ENCODE measurements at places on chromosomes 5 and 9.

DNA sequence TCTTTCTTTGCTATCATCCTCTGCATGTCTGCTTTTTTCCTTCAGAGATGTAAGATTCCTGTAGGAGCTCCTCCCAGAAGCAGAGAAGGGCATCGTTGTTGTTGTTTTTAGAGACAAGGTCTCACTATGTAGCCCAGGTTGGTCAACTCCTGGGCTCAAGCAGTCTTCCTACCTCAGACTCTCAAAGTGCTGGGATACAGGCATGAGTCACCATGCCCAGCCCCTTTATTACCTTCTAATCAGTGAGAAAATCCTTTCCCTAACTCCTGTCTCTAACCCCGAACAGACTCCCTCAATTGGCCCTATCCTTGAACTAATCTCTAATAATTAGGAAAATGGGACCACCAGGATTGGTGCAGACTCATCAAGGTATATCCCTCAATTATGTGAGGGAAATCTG, 64.4 kb downstream of the GALNT10 start:
- DNase-seq, result no peak

DNA sequence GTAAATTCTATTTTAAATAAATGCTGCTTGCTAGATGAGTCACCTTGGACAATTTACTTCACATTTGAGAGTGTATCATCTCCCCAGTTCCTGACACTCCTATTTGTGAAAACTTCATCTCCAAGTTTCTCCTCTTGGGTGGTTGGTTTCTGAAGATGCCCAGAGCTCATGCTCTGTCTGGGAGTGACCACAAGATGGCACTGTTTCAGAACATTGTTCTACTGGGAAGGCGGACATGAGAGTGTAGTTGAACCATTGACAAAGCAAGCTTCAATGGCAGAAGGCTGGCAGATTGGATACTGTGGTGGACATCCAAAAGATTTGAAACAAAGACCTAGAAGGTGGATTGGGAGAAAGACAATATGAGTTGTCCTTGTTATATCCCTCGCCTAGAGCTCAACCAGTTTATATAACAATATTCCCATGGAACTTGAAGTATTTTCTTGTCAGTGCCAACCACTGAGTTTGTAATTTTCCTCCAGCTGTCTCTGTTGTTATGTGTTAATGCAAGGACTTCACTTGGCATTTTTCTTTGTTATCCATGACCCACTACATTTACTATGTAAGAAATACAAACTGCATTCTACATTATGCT, 234.3 kb upstream of the ANKH start:
- peak; percentile 61 for DNase-seq

DNA sequence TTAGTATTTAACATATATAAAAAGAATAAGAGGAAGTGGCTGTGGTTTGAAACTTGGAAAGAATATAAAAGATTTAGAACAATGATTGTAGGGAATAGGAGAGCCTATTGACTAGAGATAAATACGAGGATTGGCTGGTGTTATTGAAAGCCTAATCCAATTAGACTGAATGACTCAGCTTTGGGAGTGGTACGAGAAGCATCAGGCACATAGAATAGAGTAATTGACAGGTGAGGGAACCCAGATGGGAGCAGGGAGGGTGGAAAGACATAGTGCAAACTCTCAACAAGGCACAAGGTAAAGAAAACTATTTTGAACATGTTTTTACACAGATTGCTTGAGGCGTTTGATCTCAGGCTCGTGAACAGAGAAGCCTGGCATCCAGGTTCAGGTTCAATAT, 338.9 kb upstream of the KLF9 start:
- DNase-seq, result no peak

DNA sequence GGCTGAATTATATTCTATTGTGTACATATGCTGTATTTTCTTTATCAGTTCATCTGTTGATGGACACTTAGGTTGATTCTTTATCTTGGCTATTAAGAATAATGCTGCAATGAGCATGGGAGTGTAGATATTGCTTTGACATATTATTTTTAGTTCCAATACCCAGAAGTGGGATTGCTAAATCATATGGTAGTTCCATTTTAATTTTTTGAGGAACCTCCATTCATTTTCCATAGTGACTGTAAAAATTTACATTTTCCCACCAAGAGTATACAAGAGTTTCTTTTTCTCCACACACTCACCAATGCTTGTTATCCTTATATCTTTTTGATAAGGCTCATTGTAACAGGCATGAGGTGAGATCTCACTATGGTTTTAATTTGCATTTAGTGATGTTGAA, 19.4 kb downstream of the JAK2 start:
- no peak for DNase-seq

GRCh38 chr5:37211661-37212060, 37.5 kb downstream of the CPLANE1 start:
- no peak for DNase-seq

- DNase-seq, result no peak
Measured at GRCh38 chr9:112833081-112833480, 57.6 kb downstream of the SLC46A2 start.

GRCh38 chr5:4022056-4022670, 426.5 kb downstream of the IRX1 start:
- no peak for DNase-seq

GRCh38 chr5:92332039-92332438, 948.9 kb upstream of the ARRDC3 start:
- DNase-seq, result peak; percentile 77

DNA sequence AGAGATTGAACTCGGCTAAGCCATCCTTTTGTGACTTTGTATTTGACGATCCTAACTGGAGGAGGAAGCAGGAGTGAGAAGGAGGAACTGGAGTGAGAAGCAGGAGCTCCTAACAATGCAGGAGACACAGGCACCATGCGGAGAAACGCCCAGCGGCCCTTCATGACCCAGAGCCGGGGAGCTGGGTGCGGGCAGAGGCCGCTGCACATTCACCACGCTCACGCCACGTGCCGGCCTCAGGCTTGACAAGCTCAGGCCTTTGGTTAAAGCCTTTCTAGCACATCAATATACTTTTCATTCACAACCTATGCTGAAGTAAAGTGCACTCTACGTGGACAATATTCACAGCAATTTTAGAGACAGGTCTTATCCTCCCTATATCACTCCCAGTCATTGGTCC, 124.8 kb upstream of the FAM120A start:
- no peak for DNase-seq

DNA sequence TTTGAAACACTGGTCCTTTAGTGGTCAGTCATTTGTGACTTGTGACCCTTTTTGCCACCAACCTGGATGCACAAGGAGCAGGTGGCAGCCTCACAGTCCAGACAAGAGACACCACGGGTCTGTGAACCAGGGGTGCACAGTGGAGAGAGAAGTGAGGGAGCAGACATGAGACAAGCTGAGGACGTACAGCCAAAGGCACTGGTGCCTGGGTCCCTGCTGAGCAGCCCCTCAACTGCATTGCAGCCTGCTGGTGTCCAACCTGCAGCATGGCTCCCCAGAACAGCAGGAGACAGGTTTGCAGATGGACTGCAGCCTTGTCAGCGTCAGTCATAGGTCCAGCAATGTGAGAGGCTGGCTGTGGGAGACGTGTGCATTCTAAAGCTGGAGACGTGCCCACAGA, 124.2 kb upstream of the FSTL4 start:
- no peak for DNase-seq

- no peak for DNase-seq
Measured at GRCh38 chr9:124272118-124272517, 14.4 kb downstream of the NEK6 start.

- DNase-seq, result no peak
Measured at GRCh38 chr5:154860765-154861164, 2.3 kb downstream of the CNOT8 start.

GRCh38 chr9:131645078-131645776, 94.6 kb downstream of the RAPGEF1 start:
- no peak for DNase-seq

GRCh38 chr9:126633881-126634558, 20.3 kb downstream of the LMX1B start:
- DNase-seq, result no peak

DNA sequence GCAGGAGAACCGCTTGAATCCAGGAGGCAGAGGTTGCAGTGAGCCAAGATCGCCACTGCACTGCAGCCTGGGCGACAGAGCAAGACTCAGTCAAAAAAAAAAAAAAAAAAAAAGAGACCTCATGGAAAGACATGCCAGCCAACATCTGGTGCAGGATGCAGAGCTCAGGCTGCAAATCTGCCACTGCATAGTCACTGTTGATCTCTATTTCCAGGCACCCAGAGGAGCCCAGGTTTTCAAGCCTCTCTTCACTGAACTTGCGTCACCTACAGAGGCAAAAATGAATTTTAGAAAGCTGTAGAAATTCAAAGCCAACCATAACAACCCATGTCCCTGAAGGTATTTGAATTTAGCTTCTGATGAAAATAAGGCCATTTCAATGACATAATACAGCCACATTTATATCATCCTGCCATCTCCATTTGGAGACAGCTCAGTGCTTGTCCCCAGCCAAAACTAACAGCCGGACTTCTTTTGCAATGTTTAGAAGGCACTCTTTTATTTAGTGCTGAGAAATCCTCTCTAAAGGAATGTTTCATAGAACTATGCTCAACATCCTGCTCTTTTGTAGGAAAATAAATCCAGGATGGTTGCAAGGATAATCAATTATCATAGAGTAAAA, 113.3 kb downstream of the SNX18 start:
- no peak for DNase-seq

DNA sequence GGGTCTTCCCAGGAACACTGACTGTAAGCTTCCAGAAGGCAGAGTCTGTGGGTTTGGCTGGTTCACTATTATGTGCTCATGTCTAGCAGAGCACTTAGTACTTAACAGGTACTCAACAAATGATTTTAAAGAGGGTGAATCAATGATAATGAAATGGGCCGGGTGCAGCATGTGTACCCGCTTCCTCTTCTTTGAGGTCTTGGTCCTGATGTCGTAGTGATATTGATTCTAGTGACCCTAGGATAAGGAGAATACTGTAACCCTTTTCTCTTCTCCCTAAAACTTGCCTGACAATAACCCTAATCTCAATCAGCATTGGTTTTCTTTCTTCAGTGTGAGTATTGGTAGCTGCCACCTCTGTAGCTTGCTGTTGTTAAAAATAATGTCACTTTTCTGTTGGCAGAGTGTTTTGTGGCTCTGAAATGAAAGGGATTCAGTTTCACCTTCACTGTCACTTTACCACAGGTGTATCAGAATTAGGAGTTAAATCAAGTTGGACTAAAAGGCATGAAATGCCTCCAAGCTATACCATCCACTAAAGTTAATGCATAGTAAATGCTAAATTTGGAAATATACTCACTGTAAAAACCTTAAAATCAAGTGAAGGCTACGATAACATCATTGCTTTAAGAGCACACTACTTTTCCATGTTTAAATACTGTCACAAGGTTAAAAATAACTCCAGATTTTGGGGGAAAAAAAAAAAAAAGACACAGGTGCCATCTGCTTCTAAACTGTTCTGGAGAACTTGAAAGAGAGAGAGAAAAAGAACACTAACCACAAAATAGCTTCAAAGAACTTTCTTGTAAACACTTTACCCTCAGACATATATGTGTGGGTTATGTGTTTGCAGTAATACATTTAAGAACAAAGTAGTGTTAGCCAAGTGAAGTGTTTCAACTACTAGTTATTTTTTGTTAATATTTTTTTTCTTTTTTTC, 6.0 kb downstream of the CAMK4 start:
- DNase-seq, result no peak
